ENCODE measurements at places on chromosomes 4 and X.
A peak's percentile ranks its signal among the peaks of the same experiment; 100 is the strongest.

DNA sequence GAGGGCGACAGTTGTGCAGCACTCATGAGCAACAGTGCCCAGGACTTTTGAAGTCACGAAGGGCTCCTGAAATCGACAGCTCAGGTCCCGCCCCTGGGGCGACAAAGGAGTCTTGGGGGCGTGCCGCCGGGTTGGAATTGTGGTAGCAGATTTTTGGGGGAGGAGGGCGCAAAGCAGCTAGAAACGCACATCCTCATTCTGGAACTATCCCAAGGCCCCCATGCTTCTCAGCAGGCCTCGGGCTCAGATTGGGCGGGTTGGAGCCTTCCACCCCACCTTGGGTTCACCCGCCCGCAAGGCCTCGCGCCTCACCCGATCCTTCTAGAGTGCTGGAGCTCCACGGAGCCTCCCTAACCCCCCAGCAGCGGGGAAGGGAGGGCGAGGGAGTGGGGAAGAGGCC is 85.5 kb downstream of the HPRT1 start:
- DNase-seq = no peak

DNA sequence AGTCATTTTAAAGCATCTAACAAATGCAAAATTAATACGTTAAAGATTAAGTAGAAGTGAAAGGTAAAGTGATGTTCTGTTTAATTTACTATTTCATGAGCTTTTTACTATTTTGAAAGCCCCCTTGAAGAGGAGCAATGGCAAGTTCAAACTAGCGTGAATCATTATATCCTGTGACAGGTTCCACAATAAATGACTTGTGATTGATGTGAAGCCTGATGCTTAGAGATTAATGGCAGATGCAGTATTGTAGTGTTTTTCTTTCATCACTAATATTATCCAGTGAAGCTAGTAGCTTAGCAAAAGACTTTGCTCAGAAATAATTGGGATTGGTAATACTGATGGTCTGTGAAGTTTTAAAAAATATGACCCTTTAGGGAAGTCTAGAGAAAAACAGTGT is 57.3 kb downstream of the STOX2 start:
- no peak for DNase-seq

DNA sequence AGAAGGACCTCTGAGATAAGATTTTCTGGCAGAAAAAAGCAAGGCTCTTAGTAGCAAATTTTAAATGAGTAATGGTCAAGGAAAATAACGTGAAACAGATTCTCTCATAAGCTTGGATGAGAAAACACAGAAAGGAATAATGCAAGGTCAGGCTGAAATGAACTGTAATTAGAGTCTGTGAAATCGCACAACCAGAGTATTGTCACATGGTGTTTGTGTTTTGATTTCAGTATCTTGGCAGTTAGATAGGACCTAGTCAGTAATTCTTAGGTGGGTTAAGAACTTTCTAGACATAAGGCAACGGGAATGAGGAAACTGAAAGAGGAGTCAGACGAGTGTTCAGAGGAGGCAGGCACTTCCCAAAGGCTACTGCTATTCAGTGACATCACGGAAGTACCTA is 34.6 kb downstream of the LIMCH1 start:
- DNase-seq = no peak

DNA sequence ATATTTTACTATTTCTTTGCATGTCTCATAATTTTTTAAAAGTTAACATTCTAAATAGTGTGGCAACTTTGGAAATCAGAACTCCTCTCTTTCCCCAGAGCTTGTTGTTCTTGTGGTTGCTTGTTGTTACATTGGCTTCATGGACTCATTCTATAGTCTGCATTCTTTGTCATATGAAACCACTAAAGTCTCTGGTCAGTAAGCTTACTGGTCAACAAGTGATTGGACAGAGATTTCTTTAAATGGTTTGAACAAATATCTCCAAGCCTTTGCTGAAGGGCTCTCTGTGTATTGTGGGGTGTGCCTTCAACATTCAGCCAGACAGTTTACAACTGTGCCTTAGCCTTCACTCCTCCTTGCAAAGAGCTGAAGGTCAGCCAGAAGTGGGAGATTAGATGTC is 147.2 kb downstream of the OPHN1 start:
- no peak for DNase-seq

GRCh38 chr4:37803348-37803973 is 23.0 kb upstream of the PGM2 start:
- DNase-seq = no peak

GRCh38 chrX:15820106-15821073 is 30.1 kb downstream of the ZRSR2 start:
- DNase-seq = no peak

DNA sequence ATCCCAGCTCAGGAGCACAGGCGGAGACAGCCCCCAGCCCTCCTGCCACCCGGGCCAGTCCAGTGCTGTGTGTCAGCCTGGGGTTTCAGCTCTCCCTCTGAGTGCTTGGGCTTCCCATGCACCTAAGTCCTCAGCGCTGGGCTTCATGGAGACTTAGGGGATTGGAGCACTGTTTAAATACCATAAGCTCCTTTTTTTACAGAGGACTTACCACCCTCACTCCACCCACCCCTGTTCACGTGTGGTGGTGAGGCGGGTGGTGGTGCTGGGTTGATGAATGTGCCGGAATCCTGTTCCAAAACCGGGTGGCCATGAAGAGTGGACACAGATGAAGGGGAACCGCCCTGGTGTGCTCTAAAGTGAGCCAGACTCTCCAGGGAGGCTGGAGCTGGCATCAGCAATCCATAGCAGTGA is 66.9 kb downstream of the PSAPL1 start:
- no peak for DNase-seq

- DNase-seq = no peak
Measured at GRCh38 chr4:105807496-105807895, 87.8 kb upstream of the NPNT start.

GRCh38 chr4:57148177-57148576 is 38.0 kb upstream of the IGFBP7 start:
- no peak for DNase-seq

DNA sequence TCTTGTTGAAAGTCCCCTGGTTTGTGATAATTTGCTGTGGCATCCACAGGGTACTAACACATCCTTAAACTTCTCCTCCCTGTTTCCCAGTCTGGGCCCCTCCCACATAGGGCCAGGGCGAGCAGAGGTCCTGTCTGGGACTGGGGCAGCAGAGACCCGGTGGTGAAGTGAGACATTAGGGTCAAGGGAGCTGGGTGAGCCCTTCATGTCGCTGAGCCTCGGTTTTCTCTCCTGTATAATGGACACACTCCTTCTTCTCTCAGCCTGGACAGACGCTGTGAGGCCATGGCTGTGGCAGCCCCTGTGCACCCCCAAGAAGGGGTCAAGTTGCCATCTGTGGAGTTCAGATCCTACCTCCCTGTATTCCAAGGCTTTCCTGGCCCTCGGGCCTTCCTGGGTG is 33.0 kb upstream of the HMX1 start:
- DNase-seq = peak; percentile 12

- DNase-seq = no peak
Measured at GRCh38 chr4:161134795-161135194, 1029.0 kb downstream of the FSTL5 start.

- DNase-seq = no peak
Measured at GRCh38 chr4:55866290-55866907, 13.0 kb downstream of the EXOC1 start.

- no peak for DNase-seq
Measured at GRCh38 chr4:182863501-182863900, 53.7 kb downstream of the DCTD start.

DNA sequence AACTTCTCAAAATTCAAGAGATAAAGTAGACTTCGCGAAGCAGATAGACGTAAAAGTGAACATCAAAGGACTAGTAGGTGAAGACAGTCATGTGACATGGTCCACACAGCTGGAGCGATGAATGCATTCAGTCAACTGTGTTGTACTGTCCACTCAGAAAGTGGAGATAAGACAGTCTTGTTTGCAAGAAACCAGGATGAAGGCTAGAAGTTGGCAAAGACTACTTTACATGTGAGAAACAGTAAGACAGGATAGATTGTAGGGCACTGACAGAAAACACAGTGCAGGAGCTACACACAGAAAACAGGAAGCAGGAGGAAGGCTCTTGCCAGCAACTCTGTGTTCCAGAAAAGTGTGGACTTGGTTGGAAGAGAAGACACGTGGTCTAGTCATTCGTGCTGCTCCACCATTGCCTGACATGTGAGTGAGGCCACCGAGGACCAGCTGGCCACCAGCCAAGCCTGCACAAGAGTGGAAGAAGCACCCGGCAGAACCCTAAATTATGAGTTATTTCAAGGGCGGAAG is 78.9 kb downstream of the FAT1 start:
- no peak for DNase-seq

DNA sequence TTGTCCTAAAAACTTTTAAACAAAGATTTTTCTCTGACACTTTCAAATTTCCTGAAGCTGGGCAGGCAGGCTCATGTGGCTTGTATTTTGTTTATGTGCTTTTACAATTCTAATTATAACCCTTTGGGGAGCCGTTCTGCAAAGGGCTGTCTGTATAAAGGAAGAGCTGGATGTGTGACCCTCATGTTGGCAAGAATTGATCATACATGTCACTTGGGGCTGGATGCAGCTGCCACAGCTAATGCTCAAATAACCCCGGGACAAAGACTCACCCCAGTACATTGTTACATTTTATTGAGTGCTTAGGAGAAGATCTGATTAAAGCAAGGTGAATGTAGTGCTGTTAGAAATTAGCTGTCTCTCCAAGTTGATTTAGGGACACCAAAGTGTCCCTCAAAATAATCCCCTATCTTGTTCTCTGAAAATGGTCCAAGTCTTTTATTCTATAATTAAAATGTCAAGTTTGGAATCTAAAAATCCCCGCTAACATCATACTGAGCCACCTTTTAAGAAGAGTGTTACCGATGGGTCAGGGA is 13.0 kb upstream of the DAPP1 start:
- DNase-seq = no peak

DNA sequence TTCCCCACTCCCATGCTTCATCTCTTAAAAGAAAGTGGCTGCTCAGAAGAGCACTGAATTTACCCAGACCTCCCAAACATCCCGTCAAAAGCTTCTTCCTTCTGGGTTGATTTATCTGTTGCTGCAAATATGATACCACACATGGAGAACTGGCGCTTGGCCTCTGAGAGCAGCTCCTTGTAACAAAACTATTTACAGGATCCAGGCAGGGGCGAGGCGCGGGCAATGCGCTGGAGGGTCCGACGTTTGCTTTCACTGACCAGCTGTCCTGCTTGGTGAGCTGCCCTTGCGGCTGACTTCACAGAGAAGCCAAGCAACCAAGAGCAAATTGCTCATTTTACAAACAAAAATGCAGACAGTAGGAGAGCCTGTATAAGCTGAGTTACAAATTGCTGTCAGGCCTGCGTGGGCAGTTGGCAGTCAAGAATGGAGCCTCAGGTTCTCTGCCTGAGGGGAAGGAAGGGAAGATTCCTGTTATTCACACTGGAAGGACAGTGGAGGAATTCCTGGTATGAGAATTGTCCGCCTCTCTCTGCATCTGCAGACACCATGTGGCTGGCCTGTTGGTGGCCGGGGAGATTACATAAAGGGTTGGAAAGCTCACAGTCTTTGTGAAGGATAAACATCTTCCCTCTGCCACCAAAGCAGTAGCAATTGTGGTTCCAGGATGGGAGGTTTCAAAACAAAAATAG is 192.2 kb upstream of the LEF1 start:
- DNase-seq = no peak

DNA sequence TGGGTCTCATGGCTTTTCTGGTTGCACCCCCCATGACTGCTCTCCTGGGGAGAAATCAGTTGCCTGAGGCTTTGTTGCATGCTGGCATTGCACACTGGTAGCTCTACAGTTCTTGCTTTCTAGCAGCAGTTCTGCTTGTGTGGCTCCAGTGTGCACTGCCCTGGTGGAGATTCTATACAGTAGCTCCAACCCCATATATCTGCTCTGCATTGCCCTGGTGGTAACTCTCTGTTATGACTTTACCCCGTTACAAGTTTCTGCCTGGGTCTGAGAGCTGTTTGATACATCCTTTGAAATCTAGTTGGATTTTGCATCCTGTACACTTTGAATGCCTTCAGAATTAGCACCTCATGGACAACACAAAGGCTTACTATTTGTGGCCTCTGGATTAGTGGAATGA is 241.4 kb upstream of the EPHA5 start:
- no peak for DNase-seq

GRCh38 chrX:22365460-22365859 is 92.7 kb downstream of the CBLL2 start:
- DNase-seq = peak; percentile 61

DNA sequence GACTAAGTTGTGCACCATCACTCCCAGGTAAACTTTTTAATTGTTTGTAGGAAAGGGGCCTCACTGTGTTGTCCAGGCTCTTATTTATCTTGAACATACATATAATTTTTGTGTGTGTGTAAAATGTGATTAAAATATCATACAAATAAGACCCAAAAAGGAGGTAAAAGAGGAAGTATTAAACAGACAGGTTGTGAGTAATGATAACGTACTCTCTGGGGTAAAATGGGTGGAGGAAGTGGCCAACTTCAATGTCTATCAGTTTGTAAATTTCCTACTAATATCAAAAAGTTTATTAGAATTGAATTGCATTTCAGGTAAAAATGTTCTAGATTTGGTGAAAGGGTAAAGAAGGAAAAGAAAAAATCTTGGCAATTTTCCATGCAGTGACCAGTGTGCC is 48.8 kb downstream of the SULT1E1 start:
- no peak for DNase-seq

DNA sequence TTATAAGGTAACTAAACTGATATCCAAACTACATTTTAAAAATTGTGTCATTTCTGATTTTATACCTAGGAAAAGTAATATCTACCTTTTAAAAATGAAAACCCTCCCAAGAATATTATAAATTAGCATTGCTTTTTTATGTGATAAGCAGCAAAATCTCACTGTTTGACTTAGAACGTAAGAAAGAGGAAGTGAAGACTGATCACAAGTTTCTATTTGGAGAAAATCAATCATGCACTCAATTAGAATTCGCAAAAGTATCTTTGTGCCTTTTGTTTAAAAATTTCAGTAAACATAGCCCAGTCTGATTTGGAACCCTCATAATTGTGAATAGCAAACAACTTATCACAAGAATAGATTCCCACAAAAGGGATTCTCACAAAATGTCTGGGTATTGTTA is 142.7 kb downstream of the TENM3 start:
- no peak for DNase-seq

DNA sequence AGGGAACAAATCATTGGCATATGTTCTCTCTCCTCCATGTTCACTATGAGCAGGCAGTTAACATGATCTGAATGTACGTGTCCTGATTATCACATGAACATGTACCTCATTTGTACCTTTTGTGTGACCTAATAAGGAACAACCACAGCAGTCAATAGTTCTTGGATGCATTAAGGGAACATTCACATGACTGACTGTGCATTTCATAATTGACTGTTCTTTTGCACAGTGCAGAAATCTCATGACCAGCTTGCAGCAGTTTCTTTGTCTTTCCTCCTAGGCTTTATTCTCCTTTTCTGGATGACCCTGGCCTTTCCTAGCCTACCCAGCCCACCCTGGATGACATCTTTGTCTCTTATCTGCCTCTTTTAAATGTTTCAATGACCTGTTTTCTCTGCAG is 56.6 kb upstream of the TEX13A start:
- no peak for DNase-seq

GRCh38 chrX:22395372-22395771 is 122.7 kb downstream of the CBLL2 start:
- DNase-seq = no peak

GRCh38 chr4:184422378-184422777 is 52.0 kb downstream of the IRF2 start:
- no peak for DNase-seq
